ENCODE measurements at places on chromosomes 11 and 22. TPM values are rescaled to one million over a fixed set of nuclear protein-coding genes. Genes with fewer than 3 reads are reported as not detected.
A peak's percentile ranks its signal among the peaks of the same experiment; 100 is the strongest.

DNA sequence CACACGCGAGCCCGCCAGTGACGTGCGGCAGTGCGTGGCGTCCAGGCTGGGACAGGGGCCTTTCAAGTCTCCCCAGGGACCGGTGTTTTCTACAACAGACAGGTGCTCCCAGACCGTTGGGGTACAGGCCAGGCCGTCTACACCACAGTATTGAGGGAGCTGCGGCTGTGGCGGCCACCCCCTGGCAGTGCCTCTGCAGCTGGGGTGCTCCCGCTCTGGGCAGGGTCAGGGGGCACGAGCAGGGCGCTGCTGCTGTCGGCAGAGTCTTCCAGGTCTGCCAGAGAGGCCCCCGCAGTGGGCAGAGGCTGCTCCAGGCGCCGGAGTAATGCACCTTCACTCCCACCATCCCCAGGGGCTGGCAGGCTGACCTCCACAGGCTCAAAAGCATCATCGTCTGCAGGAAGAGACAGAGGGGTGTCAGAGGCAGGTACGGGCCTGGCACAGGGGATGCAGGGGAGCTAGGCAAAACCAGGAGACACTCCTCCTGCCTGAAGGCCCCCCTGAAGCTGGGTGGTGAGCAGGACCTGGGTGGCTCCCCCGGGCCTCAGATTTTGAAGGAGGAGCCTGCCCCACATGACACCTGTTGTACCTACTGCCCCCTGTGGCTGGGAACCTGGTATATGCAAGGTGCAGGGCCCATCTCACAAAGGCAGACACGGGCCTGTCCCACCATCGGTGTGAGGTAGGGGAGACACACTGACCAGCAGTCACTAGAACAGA lies 83.3 kb downstream of the DGCR2 start:
- H3K4me1 ChIP-seq, result no peaks in the 10 kb centered on the region
- no peak for DNase-seq
- peaks cover 7% of the 10 kb centered on the region for H3K36me3 ChIP-seq
- no peak overlapping the region for H3K4me3 ChIP-seq
- no peaks in the 10 kb centered on the region for H3K27me3 ChIP-seq

DNA sequence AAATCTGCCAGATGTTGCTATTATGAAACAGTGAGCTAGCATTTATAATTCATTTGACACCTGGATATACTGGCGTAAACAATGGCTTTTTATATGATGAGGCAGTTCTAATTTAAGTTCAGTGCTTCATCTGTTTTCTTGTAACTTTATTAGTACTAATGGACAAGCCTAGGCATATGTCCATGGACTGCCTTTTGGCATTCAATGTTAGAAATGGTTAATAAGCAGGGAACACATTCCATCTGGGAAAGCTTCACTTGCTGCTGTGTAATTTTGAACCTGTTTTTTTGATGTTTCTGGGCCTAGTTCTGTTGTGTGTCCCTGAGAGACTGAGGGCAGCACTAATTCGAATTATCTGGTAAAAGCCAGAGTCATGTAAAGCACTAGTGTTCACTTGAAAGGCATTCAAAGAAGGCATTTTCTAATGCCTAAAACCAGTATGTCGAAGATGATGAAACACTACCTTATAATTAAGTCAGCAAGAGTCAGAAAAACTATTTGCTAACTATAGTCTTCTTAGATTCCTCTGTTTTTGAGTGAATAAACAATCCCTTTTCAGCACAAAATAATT lies 138.5 kb downstream of the SWAP70 start:
- peak overlapping the region; percentile 45 for H3K27ac ChIP-seq
- H3K27me3 ChIP-seq, result no peaks in the 10 kb centered on the region
- DNase-seq, result no peak
- H3K4me3 ChIP-seq, result no peak overlapping the region

GRCh38 chr22:42820045-42820763 lies 36.9 kb downstream of the ARFGAP3 start:
- no peak overlapping the region for H3K4me3 ChIP-seq
- DNase-seq, result no peak
- H3K27ac ChIP-seq, result no peak overlapping the region
- peaks cover 5% of the 10 kb centered on the region for H3K4me1 ChIP-seq
- H3K36me3 ChIP-seq, result peaks cover 16% of the 10 kb centered on the region
- H3K27me3 ChIP-seq, result no peaks in the 10 kb centered on the region

DNA sequence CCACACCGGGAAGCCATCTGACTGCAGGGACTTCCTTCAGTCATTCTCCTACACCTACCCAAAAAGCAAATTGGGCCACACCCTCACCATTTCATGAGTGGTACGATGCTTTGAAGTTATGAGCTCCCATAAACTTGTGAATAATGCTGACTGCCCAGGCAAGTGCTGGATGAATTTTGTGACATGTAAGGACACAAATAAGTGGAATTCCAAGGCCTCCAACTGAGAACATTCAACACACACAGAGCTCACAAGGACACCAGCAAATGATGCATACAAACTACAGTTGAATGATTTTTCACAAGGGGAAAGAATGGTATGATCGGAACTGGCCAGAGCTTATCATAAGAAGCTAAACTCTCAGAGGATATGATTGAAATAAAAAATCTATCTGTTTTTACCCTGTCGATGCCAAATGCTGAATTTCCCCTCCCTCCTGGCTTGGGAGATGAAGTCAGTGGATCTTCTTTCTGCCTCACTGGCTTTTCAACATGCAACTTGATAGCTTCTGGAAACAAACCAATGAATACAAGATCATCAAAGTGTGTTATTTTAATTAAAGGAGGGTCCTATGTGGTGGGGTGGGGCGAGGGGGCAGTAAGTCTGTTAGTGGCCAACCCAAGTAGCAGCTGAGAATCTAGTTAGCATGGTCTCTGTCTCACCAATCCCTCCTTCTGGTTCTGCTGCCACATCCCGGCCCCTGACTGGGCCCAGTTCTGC lies 123.8 kb downstream of the WT1 start:
- peaks cover 3% of the 10 kb centered on the region for H3K4me1 ChIP-seq
- DNase-seq, result no peak
- H3K4me3 ChIP-seq, result no peak overlapping the region
- H3K27ac ChIP-seq, result no peak overlapping the region

DNA sequence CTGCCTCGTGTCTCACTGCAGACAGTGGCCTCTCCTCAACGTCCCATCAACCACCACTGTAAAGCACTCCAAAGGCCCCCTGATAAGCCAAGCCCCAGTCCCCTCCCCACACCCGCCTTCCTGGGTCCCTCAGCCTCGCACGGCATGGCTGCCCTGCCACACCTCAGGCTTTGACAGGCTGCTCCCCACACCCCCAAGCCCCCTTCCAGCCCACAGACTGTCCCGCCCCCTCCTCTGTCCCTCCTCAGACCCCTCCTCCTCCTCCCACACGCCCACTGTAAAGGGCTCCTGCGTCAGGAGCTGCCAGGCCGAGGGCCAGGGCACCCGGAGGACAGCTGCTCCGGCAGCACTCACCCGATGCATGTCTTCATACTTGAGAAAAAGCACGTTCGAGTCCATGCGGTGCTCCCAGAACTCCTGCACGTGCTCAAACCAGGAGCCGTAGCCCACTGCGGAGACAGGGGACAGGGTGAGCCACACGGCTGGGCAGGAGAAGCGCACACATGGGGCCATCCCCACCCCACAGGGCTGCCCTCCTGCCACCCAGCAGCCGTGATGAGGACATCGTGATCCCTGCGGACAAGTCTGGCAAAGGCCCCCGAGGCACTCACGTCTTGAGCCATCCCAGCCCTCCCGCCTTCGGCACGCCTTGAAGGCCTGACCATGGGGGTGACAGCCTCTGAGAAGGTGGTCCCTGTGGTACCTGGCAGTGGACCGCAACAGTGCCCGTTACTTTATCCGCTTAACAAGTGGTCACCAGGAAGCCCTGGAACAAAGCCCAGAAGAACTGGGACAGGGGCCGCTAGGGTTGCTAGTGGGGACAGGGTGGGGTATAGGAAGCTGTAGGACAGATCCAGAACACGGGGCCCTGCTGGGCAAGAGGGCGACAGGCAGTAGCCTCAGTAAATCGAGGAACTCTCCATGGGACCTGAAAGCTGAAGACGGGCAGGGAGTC lies 21.5 kb upstream of the EFCAB6 start:
- no peak for DNase-seq
- no peak overlapping the region for H3K4me3 ChIP-seq
- peaks cover 2% of the 10 kb centered on the region for H3K27me3 ChIP-seq
- no peaks in the 10 kb centered on the region for H3K4me1 ChIP-seq
- no peak overlapping the region for H3K27ac ChIP-seq

GRCh38 chr11:73147771-73148681 lies 5.9 kb upstream of the FCHSD2 start:
- H3K27ac ChIP-seq, result no peak overlapping the region
- DNase-seq, result peak; percentile 25
- H3K4me3 ChIP-seq, result no peak overlapping the region
- no peaks in the 10 kb centered on the region for H3K36me3 ChIP-seq
- no peaks in the 10 kb centered on the region for H3K27me3 ChIP-seq
- peaks cover 26% of the 10 kb centered on the region for H3K4me1 ChIP-seq

- peaks cover 26% of the 10 kb centered on the region for H3K4me1 ChIP-seq
- peaks cover 7% of the 10 kb centered on the region for H3K27me3 ChIP-seq
- no peak overlapping the region for H3K4me3 ChIP-seq
- peak overlapping the region; percentile 38 for H3K27ac ChIP-seq
- no peaks in the 10 kb centered on the region for H3K36me3 ChIP-seq
These were observed 25.4 kb upstream of the GRAMD1B start for GRCh38 chr11:123404676-123405075.

GRCh38 chr22:41539146-41540005 lies 4.9 kb downstream of the POLR3H start:
- H3K4me3 ChIP-seq, result no peak overlapping the region

The APOBEC3G gene
- total RNA-seq, result 45.9 TPM

The XPNPEP3 gene
- total RNA-seq, result 25.8 TPM

GRCh38 chr11:61797263-61797944 lies 4.7 kb downstream of the FEN1 start:
- H3K4me1 ChIP-seq, result peaks cover 29% of the 10 kb centered on the region
- no peak overlapping the region for H3K4me3 ChIP-seq
- H3K27ac ChIP-seq, result no peak overlapping the region
- peak; percentile 82 for DNase-seq

GRCh38 chr11:8011981-8012444 lies 24.9 kb downstream of the EIF3F start:
- no peaks in the 10 kb centered on the region for H3K4me1 ChIP-seq
- no peak for DNase-seq
- H3K36me3 ChIP-seq, result no peaks in the 10 kb centered on the region
- H3K27ac ChIP-seq, result no peak overlapping the region
- peaks cover 9% of the 10 kb centered on the region for H3K27me3 ChIP-seq

DNA sequence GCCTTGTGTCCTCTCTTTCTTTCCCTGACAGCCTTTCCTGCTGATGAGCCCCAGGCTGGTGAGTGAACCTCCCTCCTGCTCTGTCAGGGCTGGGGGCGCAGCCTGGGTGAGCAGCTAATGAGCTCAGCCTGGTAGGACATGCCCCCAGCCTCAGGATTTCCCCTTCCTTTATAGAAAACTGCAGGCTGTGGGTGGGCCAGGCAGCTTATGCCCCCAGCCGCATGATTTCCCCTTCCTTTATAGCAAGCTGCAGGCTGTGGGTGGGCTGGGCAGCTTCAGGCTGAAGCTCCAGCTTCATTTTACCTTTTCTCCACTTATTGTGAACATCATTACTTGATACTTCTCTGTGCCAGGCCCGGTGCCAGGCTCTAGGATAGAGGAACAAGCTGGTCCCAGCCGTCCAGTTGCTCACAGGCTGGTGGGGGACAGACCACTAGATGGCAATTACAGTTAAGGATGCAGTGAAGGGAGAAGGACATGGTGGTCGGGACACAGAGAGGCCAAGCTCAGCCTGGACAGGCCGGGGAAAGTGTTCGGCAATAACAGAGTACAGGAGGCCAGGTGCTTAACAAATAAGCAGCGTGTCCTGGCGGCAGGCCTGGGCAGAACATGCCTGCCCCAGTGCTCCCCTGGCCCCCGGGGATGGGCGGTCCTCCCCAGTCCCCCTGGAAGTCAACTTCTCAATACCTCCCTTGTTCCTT lies 5.3 kb downstream of the LGALS12 start:
- no peaks in the 10 kb centered on the region for H3K27me3 ChIP-seq
- H3K27ac ChIP-seq, result no peak overlapping the region
- no peak for DNase-seq
- peaks cover 2% of the 10 kb centered on the region for H3K4me1 ChIP-seq

The CDON gene
- total RNA-seq, result 1.8 TPM

The OR10A3 gene
- total RNA-seq, result not detected

The BATF2 gene
- total RNA-seq, result not detected

GRCh38 chr11:35033011-35033410 lies 106.0 kb upstream of the CD44 start:
- H3K27ac ChIP-seq, result peak overlapping the region; percentile 69
- peaks cover 2% of the 10 kb centered on the region for H3K27me3 ChIP-seq
- H3K4me3 ChIP-seq, result no peak overlapping the region

The BLID gene
- total RNA-seq, result not detected

GRCh38 chr11:78727816-78728215 lies 153.2 kb upstream of the NARS2 start:
- H3K36me3 ChIP-seq, result no peaks in the 10 kb centered on the region
- H3K27me3 ChIP-seq, result peaks cover 13% of the 10 kb centered on the region
- no peak for DNase-seq
- no peak overlapping the region for H3K4me3 ChIP-seq
- no peak overlapping the region for H3K27ac ChIP-seq

GRCh38 chr11:13098063-13098462 lies 88.9 kb downstream of the RASSF10 start:
- no peaks in the 10 kb centered on the region for H3K36me3 ChIP-seq
- DNase-seq, result no peak
- no peak overlapping the region for H3K4me3 ChIP-seq
- no peak overlapping the region for H3K27ac ChIP-seq
- peaks cover 17% of the 10 kb centered on the region for H3K27me3 ChIP-seq
- H3K4me1 ChIP-seq, result no peaks in the 10 kb centered on the region

The LRRC74B gene
- not detected for total RNA-seq

The RIMBP3C gene
- total RNA-seq, result 0.18 TPM

GRCh38 chr22:39970742-39971141 lies 10.5 kb downstream of the TMA7B start:
- no peaks in the 10 kb centered on the region for H3K27me3 ChIP-seq
- DNase-seq, result no peak
- H3K36me3 ChIP-seq, result peaks cover 33% of the 10 kb centered on the region
- no peak overlapping the region for H3K27ac ChIP-seq
- H3K4me3 ChIP-seq, result no peak overlapping the region
